ENCODE measurements at places on chromosomes 1 and 21. TPM values are rescaled to one million over a fixed set of nuclear protein-coding genes. Genes with fewer than 3 reads are reported as not detected.
A peak's percentile ranks its signal among the peaks of the same experiment; 100 is the strongest.

DNA sequence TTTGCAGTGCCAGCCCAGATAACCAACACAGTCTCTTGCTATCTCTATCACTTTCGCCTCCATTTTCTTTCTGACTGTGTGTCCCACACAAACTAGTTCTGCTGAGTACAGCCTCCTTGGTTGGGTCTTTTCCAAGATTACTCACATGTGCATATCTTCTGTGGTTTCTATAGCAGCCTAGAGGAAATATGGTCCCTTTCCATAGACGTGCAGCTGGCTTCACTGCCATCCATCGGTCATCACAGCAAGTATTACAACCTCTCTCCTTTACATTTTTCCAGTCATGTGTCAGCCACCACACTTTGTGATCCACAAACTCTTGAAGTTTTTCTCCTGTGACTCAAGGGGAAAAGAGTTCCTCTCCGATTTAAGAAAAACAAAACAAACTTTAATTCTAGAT, 893.4 kb upstream of the ADGRL4 start:
- peak; percentile 84 for DNase-seq

GRCh38 chr21:16322454-16322853, 592.7 kb downstream of the USP25 start:
- DNase-seq = no peak

DNA sequence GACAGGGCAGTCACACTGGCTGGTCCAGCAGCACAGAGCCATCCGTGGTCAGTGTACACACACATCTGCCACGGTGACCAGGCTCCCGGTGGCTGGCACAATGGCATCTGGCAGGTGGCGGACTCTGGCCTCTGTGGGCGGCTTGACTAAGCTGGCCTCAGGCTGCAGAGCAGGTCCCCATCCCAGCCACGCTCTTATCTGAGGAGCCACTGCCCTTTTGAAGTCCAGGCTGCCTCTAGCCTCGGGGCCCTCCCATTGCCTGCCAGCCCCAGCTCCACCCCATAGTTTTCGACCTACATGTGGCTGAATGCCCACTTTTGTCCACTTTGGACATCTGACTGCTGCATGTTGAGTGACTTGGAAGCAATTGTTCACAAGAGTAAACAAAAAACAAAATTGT, 29.9 kb upstream of the EDN2 start:
- no peak for DNase-seq

DNA sequence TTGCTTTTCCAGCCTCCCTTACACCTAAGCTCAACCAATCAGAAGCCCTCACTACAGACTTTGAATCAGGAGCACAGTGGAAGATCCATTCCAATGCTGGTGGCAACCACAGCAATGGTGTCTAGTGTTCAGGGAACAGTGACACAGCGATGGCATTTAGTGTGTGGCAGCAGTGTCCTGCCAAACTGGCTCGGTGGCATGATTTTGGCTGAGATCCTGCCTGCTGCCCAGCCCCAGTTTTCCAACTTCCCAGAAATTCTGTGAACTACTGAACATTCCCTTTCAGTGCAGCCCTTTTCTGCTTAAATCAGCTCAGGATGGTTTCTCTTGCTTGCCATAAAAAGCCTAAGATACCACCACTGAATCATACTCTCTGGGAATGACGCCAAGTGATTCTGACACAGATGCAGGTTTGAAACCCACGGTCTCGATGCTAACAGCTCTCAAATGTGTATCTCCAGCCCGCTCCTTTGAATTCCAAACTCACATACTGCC, 8.8 kb downstream of the ASAP3 start:
- peak; percentile 88 for DNase-seq

DNA sequence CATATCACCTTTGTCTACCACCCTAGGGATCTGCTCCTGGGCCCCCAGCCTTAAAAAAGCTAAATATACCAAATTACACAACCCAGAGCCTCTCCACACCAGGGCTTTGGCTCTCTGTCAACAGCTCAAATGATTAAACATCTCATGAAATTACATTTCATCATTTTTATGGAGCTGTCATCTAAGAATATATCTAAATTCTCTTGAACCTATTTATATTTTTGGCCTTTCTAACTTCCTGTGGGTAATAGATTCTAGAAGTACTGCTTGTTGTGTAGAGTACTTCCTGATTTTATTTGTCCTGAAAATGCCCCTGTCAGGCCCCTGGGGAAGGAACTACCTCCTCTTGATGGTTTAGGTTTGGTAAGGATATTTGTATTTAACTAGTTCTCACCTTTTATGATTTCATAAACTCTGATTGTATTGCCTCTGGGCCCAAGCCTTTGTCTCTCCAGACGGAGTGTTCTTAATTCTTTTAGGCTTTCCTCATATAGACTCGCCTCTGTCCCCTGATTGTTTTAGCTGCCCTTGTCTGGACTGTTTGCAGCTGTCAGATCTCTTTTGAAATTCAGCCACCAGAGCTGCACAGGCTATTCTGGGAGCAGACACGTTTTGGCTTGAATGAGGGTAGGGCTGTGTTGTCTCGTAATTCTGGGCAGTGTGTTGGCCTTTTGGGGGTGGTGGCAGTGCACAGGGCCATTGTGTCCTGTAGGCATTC, 16.6 kb downstream of the MYOG start:
- peak; percentile 13 for DNase-seq

DNA sequence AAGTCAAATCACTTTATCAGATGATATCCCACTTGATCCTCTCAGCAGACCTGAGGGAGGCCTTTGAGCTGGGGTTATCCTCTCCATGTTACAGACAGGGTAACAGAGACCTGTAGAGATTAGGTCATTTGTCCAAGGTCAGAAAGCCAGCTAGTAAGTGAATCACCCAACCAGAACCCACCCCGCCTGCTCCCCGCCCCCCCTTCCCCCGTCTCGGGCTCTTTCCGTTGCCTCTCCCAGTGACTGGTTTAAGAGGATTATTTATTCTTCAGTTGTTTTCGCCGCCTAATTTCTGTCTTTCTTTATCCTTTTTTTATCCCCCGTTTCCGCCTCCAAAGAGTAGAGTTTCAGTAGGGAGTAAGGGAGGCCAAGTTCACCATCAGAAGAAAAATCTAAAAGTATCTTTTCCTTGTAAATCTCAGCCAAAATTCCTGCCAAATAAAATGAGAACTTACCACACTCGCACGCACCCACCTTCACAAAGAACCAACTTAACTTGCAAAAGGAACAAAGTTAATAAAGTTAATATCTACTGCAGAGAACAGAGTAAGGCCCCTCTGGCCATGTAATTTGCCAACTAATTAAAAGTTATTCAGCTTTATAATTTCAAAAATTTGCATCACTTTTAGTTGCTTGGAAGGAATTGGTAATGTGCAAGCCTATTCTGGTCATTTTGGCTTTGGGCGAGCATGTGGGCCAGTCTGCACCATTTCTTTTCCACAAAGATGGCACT, 76.8 kb upstream of the TRABD2B start:
- no peak for DNase-seq

- no peak for DNase-seq
Measured at GRCh38 chr1:244325056-244325758, 126.5 kb downstream of the ADSS2 start.

DNA sequence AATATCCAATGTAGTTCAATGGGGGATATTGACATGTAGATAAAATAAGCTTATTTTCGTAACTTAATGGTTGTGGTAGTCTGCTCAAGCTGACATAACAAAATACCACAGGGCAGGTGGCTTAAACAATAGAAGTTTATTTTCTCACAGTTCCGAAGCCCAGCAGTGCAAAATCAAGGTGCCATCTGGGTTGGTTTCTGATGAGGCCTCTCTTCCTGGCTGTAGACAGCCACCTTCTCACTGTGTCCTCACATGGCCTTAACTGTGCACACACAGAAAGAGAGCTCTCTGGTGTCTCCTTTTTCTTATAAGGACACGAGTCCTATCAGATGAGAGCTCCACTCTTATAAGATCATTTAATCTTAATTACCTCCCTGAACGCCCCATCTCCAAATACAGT, 64.8 kb upstream of the IPO9 start:
- no peak for DNase-seq

Gene TBX19
- total RNA-seq = 0.32 TPM

- DNase-seq = no peak
Measured at GRCh38 chr1:224852901-224853568, 76.4 kb upstream of the DNAH14 start.

DNA sequence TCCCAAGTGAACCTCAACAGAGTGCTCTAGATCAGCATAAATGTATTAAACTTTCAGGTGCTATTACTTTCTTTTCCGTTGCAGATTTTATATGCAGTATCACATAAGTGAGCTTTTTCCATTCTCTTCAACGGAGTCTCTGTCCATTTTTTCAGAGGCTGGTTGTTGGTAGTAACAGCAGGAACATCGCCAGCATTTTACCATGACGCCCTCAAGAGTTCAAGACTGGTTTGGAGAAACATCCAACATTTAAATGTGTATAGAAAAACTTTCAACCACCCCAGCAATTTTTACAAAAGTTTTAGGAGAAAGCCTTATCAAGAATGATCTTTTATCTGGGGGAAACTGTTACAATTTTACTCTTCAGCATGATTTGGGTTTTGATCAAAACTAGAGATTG, 117.0 kb downstream of the TGFB2 start:
- no peak for DNase-seq

Gene C1QB
- total RNA-seq = not detected

DNA sequence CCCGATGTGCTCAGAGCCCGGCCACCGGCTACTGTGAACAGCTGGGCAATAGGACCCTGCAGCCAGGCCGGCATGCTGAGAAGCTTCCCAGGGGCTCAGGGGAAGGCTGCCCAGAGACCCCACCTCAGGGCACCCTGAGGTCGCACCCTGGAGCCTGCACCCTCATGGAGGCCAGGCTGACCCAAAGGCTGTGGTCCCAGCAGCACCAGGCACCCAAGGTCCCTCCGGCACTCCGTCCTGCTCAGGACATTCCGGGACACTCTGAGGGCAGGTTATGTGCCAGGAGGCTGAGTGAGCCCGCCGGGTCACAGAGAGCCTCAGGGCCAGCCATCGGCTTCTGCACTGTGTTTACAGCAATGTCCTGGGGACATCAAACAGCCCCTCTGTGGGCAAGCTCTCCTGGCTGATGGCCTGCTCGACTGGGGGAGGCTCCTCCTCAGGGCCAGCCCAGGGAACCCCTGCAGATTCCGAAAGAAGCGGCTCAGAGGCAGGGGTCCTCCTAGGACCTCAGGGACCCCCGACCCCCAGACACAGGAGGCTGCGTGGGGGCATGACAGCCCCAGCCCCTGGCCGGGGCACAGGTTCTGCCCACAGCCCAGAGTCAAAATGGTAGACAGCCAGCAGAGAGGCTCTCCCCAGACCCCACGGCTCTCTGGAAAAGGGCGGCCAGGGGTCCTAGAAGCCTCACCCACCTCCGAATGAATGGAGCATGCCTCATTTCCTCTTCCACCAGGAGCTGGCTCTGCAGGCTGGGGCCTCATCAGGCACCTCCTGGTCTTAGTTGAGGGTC, 8.2 kb downstream of the SLC19A1 start:
- DNase-seq = no peak

DNA sequence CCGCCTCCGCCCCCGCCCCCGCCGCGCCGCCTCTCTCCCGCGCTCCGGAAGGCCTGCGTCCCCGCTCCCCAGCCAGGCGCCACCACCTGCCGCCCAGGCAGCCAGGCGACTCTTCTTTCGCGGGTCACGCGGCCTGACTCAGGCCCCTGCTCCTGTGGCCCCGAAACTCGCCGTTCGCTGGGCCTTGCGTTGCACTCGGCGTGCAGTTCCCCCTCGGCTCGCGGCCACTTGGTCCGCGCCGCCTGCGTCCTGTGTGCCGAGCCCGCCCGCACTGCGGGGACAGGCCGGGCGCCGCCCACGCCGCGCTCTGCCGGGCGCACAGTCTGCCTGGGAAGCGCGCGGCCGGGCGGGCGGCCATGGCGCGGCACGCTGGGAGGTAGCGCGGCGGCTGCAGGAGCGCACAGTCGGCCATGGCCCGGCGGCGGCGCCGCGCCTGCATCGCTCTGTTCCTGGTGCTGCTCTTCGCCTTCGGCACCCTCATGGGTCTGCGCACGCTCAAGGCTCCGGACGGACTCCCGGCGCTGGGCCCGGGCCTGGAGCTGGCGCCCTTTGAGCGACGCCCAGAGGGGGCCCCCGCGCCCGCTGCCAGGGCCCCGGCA, at the start of gene MANEAL:
MANEAL (plus strand) TSS at position 75 of the 599 bp plus-strand sequence; CDS start at position 411, 336 bp downstream.
- DNase-seq = no peak

DNA sequence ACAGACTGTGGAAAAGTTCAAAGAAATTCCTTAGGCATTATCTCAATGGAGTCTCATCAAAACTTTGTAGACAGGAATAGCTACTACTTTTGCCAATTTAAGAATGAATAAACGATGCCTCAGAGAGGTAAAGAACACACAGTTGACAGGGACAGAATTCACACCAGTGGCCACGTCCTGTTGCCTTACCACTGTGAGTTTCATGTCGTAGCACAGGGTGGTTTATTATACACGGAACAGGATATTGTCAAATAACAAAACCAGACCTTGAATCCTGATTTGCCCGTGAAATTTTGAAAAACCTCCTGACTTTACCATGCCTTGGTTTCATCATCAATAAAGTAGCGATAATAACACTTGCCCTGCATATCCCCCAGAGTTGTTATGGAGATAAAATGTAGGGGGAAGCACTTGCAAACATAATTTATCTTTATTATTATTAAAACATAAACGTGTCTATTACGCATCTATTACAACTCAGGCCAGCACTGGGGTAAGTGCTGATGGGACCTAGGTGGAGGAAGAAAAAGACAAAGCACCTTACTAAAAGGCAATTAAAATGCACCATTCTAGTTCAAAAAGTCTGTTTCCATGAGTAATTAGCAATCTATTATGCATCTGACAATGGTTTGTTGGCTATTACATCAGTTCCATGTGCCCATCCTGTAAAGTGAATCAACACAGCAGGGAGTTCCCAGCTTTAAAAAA, 408.1 kb upstream of the RUNX1 start:
- DNase-seq = no peak

Gene FHAD1
- 0.24 TPM for total RNA-seq

Gene HCRTR1
- total RNA-seq = not detected

DNA sequence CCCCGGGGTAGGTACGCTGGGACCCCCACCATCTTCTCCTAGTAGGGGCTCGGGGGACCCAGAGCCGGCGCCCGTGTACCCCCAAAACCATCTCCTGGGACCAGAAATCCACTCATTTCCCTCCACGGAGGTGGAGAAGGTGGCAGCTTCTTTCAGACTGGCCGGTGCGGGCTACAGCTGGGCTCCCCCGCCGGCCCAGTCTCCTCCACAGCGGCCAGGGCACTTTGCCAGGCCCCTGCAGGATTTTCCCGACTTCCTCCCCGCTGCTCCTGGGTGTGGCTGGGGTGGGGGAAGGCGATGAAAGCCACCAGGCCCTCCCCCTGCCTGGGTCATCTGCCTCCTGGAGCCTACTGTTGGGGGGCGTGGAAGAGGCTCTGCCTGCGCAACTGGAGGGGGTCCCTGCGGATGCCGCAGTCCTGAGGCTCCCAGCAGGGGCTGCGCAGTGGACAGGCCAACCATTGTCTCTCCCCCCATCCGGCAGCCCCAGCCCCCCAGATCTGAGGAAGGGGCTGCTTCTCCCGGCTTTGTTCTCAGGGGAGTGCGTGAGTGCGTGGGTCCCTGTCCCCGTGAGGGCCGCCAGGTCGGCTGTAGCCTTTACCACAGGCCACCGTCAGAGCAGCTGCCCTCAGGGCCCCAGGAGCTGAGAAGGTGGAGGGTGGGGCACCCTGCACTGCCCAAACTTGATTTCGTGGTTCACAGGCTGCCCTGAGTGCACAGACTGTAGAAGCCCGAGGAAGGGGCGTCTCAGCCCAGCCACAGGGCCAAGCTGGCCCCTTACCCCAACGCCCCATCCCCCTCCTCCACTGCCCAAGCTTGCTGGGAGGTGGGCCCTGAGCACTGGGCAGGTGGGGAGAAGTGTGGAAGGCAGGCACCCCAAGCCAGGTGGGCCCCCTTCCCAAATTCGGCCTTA, 1.3 kb downstream of the AGRN start:
- DNase-seq = no peak

- DNase-seq = no peak
Measured at GRCh38 chr1:11207898-11208611, 18.9 kb downstream of the ANGPTL7 start.

Data from foreskin keratinocyte (primary cell).